ENCODE measurements at places on chromosomes 16 and 17.

DNA sequence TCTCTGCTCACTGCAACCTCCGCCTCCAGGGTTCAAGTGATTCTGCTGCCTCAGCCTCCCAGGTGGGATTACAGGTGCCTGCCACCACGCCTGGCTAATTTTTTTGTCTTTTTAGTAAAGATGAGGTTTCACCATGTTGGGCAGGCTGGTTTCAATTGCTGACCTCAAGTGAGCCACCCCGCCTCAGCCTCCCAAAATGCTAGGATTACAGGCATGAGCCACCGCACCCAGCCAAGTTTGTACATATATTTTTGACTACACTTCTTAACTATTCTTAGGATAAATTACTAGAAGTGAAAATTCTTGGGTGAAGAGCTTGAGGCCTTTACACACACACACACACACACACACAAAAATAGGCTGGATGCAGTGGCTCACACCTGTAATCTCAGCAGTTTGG lies 1.4 kb upstream of the ITGAM start:
- no peak for DNase-seq

- DNase-seq = no peak
Measured at GRCh38 chr16:81266680-81267095, 28.2 kb downstream of the BCO1 start.

- DNase-seq = peak; percentile 87
Measured at GRCh38 chr16:79451196-79451816, 149.2 kb downstream of the MAF start.

DNA sequence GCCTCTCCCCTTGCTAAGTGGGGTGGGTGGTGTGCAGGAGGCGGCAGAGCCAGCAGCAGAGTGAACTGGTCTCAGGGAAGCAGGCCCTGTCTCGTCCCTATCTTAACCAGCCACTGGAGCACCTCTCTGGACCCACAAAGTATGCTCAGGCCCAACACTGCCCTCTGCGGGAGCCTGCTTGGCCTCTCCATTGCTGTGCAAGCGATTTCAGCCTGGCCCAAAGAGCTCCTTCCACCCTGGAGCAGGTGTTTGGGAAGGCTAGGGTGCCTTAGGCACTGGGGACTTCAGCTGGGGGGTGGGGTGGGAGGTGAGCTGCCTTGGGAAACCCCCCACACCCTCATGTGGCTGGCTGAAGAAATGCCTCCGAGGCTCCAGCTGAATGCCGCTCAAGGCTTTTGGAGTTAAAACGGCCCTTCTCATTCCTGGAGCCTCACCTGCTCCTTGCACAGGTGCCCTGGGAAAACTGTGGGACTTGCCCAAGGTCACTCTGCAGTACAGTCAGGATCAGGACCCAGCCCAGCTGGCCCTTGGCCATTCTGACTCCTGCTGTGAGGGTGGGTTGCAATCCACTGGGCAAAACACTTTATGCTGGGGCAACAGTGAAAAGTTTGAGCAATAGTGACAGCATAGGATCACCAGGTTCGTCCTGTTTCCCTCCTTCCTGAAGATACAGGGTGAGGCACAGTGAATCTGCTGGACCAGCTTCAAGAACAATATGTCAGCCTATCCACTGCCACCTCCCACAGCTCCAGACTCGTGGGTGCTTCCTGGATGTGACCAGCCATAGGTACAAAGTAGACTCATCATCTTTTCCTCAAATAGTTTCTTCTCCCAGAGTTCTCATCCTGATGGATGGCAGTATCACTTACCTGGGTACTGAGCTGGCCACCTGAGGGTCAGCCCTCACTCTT lies 5.9 kb upstream of the UBE2O start:
- no peak for DNase-seq

GRCh38 chr16:49918257-49918656 lies 62.3 kb upstream of the ZNF423 start:
- DNase-seq = no peak
